ENCODE measurements at places on chromosomes 16 and 17.

GRCh38 chr17:42421507-42422338 is 1.3 kb downstream of the CAVIN1 start:
- DNase-seq, result no peak

DNA sequence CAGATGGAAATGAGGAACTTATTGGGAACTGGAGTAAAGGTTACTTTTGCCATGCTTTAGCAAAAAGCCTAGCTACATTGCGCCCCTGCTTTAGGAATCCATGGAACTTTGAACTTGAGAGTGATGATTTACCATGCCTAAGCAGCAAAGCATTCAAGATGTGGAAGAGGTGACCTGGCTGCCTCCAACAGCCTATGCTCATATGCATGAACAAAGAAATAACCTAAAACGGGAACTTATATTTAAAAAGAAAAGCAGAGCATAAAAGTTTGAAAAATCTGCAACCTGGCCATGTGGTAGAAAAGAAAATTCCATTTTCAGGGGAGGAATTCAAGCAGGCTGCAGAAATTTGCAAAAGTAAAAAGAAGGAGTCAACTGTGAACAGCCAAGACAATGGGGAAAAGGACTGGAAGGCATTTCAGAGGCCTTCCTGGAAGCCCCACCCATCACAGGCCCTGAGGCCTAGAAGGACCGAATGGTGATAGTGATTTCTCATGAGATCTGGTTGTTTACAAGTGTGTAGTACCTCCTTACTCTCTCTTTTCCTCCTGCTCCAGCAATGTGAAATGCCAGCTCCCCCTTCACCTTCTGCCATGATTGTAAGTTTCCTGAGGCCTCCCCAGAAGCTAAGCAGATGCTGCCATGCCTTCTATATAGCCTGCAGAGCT is 48.7 kb downstream of the MRPS23 start:
- DNase-seq, result no peak

DNA sequence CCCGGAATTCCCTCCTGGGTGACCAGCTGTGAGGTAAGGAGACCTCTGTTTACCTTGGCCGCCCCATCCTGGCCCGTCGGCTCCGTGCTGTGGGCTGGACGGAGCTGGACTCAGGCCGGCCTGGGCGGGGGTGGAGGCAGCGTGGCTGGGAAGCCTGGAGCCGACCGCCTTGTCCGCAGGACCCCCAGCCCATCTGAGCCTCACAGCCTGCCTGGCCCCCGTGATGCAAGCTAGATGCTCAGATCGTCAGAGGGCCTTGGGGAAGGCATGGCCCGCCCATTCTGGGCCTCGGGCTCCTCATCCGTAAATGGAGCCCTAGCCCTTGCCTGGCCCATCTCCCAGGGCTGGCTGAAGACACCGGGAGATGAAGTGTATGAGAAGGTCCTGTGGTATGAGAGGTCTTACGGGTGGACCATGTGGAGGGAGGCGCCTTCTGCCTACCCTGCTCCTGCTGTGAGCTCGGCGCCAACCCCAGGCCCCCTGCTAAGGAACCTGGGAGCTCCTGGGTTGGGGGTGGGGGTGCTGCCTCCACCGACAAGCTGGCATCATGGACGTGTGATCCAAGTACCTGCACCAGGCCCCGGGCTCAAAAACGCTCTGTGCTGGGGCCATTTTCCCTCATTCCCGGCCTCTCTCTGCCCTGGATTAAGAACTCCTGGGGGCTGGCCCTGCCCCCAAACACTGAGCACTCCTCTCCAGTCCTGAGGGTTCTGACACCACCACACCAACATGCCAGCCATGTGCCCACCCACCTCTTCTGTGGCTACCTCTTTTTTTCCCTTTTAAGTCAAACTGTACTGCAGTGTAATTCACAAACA is 5.4 kb upstream of the P2RX1 start:
- DNase-seq, result no peak

GRCh38 chr16:87040169-87041117 is 276.7 kb downstream of the C16orf95 start:
- no peak for DNase-seq

GRCh38 chr16:88610080-88610479 is 28.3 kb upstream of the IL17C start:
- DNase-seq, result no peak

DNA sequence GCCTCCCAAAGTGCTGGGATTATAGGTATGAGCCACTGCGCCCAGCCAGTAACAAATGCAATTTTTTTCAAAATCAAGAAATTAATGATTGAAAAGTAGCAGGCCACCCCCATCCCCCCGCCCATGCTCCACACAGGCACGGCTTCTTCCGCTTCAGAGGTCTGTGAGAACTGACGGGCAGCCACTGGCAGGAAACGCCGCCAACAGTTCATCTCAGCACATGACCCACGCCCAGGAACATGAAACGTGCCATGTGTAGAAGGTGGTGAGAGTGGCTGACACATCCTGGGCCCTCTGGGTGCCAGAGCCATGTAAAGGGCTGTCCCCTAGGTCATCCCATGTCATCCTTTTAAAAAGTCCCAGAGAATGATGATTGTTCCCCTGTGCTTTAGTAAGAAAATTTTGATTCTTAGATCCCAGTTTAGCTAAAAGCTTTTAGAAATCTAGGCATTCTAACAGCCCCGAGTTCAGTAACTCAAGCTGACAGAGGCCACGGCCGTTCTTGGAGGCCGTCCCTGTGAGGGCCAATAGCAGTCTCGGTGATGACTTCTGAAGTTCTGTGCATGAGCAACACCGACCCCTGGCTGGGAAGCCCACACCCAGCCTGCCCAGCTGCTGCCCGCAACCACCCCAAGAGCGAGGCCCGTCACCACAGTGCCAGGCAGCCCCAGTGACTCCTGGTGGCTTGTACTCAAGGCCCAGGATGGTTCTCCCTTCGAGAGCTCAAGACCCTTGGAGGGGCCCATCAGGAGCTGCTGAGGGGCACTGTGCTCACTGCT is 52.1 kb downstream of the KLHDC4 start:
- DNase-seq, result no peak

DNA sequence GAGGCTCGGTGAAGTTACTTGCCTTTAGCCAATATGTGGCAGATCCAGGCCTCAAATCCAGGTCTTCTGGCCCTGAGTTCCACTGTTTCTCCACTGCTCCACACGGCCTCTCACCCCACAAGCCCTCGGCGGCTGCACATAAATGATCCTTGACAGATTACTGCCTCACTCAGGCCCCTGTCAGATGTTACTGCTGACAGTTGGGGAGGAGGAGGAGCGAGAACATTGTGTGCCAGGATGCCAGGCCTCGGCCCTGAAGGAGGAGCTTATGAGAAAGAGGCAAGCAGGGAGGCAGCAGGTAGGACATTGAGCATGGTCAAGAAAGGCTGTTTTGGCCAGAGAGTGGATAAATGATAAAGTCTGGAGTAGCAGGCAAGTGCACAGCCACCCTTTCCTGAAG is 88.6 kb downstream of the RAB11FIP4 start:
- no peak for DNase-seq

DNA sequence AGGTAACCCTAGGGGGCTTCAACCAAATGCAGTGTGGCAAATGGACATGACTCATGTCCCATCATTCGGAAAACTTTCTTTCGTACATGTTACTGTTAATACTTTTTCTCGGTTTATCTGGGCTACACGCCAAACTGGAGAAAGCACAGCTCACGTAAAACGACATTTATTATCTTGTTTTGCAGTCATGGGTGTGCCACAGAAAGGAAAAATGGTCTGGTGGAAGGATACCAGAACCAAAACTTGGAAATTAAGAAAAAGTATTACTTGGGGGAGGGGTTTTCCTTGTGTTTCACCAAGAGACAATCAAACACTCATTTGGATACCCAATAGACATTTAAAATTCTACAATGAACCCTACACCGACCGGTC is 23.6 kb downstream of the ALOX15B start:
- no peak for DNase-seq

- DNase-seq, result no peak
These were observed 25.2 kb downstream of the MIS12 start for GRCh38 chr17:5511401-5512225.

- no peak for DNase-seq
These were observed 6.5 kb downstream of the ZNF205 start for GRCh38 chr16:3118846-3119245.

DNA sequence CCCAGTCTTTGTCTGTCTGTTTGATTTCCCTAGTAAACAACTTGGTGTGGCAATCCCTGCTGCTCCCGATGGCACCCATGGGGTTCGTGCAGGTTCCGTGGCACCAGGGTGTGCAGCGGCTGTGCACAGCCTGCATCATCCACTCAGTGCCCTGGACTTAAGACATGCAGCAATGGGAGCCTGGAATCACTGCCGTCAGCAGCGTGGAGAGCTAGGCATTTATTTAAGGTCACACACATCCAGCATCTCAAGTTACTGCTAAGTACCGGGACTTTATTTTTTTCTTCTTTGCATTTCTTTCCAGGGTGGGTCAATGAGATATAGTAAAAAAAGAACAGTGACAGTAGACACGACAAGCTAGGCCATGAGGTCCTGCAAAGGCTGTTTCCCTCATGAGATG is 2.8 kb downstream of the DHRS7C start:
- DNase-seq, result no peak

- no peak for DNase-seq
These were observed 312.2 kb downstream of the TMEM114 start for GRCh38 chr16:8278031-8278580.

DNA sequence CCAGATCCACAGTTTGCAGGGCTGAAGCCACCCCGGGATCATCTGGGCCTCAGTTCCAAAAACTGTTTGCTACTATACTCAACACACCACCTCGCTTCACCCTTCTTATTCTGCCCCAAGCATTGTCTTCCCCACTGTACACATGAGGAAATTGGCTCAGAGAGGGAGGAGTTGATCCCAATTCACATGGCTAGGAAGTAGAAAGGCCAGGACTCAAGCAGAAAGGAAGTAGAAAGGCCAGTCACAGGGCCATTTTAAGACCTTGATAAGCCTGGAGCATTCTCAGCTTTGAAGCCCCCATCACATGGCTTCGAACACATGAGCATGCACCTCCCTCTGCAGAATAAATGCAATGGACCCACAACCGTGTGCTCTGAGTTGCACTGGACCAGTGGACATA is 7.7 kb upstream of the PRSS22 start:
- DNase-seq, result no peak

DNA sequence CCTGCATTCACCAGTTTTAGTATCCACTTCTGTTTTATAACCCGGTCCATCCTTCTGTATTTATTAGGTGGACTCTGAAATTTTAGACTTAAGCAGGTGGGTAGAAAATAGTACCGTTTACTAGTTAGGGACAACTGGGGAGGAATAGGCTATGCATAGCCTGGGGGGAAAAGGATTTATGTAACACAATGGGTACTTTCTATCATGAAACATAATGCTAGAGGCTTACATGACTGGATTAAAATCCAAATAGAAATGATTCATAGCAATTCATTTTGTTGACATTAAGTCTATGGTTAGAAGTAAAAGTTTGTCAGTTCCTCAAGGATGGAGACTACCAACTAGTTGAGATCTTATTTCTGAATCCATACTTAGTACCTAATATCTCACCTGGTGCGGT is 18.6 kb downstream of the GAN start:
- DNase-seq, result no peak

DNA sequence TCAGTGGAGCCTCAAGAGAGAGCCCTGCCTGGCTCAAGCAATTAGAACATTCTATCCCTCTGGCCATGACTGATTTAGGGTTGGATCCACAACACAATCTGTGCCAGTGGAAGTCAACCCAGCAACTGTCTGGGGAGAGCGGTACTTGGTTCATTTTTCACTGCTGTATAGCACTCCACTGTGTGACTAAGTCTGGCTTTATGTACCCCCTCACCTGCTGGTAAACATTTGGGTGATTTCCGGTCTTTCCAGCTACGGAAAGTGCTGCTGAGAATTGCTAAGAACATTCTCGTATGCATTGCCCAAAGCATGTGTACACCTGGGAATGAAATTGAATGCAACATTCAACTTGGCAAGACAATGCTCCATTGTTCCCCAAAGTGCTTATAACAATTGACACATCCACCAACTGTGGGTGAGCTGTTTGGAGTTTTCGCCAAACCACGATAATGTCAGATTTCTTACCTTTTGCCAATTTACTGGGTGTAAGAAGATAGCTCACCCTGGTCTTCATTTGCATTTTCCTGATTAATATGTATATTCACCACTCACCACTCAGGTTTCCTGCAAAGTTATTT is 63.5 kb upstream of the MED9 start:
- no peak for DNase-seq

- DNase-seq, result no peak
These were observed 7.3 kb downstream of the DLX4 start for GRCh38 chr17:49976163-49976827.

DNA sequence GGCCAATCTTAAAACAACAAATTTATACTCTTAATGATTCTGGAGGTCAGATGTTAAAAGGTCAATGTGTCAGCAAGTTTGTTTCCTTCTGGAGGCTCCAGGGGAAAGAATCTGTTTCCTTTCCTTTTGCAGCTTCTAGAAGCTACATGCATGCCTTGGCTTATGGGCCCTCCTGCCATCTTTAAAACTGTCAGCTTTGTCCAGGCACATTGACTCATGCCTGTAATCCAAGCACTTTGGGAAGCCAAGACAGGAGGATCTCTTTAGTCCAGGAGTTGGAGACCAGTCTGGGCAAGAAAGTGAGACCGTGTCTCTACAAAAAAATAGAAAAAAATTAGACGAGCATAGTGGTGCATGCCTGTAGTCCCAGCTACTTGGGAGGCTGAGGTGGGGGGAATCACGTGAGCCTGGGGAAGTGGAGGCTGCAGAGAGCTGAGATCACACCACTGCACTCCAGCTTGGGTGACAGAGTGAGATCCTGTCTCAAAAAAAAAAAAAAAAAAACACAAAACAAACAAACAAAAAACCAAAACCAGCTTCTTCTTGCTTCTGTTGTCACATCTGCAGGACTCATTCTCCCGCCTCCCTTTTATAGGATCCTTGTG is 58.3 kb downstream of the NOS2 start:
- DNase-seq, result no peak

GRCh38 chr17:9192010-9192409 is 170.7 kb downstream of the NTN1 start:
- no peak for DNase-seq

DNA sequence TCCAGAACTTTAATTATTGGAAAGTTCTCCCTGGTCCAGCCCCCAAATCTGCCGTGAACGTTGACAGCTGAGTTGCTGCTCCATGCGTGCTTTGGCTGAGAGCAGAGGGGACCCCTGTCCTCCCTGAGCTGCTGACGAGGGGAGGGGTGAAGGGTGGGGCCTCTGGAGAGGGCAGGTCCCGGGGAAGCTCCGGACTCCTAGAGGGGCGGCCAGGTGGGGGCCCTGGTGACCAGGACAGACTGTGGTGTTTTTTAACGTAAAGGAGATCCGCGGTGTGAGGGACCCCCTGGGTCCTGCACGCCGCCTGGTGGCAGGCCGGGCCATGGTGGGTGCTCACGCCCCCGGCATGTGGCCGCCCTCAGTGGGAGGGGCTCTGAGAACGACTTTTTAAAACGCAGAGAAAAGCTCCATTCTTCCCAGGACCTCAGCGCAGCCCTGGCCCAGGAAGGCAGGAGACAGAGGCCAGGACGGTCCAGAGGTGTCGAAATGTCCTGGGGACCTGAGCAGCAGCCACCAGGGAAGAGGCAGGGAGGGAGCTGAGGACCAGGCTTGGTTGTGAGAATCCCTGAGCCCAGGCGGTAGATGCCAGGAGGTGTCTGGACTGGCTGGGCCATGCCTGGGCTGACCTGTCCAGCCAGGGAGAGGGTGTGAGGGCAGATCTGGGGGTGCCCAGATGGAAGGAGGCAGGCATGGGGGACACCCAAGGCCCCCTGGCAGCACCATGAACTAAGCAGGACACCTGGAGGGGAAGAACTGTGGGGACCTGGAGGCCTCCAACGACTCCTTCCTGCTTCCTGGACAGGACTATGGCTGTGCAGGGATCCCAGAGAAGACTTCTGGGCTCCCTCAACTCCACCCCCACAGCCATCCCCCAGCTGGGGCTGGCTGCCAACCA is at the start of gene MC1R:
Gene MC1R (plus strand): TSS at position 410 of the 895 bp plus-strand sequence. CDS start 397 bp downstream, at position 807.
- no peak for DNase-seq
